ENCODE measurements at places on chromosomes 2 and 18.

GRCh38 chr2:70887550-70888246, 48.0 kb upstream of the ATP6V1B1 start:
- no peak for DNase-seq

DNA sequence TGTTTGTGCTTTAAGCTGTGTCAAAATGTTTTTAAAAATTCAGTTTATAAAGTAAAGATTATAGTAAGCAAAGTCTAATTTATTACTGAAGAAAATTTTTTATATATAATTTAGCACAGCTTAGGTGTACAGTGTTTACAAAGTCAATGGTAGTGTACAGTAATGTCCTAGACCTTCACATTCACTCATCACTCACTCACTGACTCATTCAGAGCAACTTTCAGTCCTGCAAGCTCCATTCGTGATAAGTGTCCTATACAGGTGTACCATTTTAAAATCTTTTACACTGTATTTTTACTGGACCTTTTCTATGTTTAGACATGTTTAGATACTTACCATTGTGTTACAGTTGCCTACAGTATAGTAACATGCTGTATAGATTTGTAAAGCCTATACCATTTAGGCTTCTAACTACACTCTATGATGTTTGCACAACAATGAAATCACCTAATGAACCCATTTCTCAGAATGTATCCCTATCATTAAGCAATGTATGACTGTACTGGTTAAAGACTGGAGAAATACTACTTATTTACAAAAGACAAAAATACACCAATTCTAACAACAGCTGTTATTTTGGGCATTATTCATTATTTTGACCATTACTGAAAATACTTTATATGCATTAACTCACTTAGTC, 95.1 kb downstream of the STRN start:
- no peak for DNase-seq

GRCh38 chr2:65113816-65114215, 16.1 kb downstream of the RAB1A start:
- DNase-seq = no peak

DNA sequence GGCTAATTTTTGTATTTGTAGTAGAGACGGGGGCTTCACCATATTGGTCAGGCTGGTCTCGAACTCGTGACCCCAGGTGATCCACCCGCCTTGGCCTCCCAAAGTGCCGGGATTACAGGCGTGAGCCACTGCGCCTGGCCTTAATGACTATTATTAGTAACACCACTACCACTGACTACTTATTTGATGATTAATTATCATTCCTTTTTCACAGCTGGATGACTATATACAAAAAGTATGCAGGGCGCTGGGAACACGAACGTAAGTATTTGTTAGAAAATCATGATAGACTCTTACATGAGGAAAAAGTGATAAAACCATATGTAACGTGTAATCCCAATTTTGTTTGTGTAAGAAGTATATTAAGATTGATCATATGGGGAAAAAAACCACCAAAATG, 21.6 kb downstream of the DARS1 start:
- no peak for DNase-seq

GRCh38 chr2:229301237-229301636, 30.1 kb upstream of the PID1 start:
- no peak for DNase-seq

- no peak for DNase-seq
These were observed 145.2 kb downstream of the ICOS start for GRCh38 chr2:204081487-204082425.

- no peak for DNase-seq
These were observed 79.7 kb upstream of the CYTIP start for GRCh38 chr2:157523270-157524247.

GRCh38 chr2:159982270-159982669, 80.1 kb downstream of the PLA2R1 start:
- DNase-seq = no peak

GRCh38 chr2:19878268-19879046, 23.3 kb downstream of the TTC32 start:
- no peak for DNase-seq

DNA sequence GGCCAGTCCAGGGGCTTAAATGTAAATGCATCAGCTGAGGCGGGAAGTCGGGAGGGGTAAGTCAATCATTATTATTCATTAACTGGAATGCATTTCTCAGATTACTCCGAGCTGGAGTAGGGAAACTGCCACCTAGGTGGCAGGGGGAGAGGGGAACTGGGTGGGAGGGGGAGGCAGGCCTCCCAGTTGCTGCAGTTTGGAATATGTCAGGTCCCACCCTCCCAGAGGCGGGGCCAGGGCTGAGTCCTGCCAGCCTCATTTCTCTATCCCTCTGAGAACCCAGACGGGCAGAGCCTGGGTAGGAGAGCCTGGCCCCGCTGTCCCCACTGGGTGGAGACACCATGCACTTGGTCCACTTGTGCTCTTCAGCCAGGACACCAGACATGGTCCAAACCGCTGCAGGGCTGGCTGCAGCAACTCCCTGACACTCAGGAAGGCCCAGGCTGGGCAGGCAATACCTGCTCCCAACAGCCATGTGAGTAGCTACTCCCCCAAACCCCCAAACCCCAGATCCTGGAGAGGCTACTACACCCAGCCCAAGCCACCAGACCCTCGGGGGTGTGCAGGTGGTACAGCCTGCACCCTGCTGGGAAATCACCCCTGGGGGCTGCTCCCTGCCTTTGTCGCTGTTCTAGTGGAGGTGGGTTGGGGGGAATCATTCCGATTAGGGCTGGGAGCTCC, at the start of gene GPBAR1:
GPBAR1 (plus strand) TSS at position 274 of the 681 bp plus-strand sequence. CDS start 1,710 bp downstream, outside the sequence.
- no peak for DNase-seq

GRCh38 chr2:152097290-152097800, 1.5 kb downstream of the CACNB4 start:
- DNase-seq = no peak

DNA sequence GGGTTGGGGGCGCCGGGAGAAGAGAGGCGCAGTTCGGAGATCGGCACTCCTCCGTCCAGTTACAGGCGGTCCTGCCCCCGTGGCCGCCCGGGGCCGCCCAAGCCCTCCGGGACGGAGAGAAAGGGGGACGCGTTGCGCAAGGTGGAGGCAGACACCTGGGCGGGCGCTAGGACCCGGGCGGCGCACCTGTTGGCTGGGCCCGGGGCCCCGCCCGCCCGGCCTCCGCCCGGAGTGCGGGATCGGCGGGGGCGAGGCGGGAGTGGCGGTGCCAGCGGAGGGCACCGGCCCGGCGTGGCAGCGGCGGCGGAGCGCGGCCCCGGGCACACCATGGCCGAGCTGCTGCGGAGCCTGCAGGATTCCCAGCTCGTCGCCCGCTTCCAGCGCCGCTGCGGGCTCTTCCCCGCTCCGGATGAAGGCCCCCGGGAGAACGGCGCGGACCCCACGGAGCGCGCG, at the start of gene SGPP2:
SGPP2 (plus strand) TSS at position 268 of the 453 bp plus-strand sequence; CDS start at position 328, 60 bp downstream.
- no peak for DNase-seq

- DNase-seq = no peak
These were observed 2.4 kb downstream of the MTCL1 start for GRCh38 chr18:8707556-8708300.

DNA sequence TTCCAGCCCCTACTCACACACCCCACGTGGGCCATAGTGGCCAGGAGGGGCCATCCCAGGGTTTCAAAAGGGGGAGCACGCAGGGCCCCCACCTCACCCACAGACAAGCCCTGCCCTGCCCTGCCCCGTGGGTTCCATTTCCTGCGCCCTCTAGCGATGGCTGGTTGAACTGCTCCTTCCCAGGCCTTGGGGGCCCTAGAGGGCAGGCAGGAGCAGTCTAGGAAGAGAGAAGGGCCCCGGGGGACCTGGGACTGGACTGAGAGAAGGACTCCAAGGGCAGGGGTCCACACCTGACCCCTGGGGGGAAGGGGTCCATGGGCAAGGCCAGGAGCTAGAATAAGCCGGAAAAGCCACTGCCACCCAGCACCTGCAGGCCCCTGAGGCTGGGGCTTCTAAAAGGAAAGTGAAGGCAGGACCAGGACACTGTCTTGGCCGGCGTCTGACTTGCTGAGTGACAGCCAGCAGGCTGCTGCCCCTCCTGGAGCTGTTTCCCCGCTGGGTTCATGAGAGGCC, 10.1 kb downstream of the CYP26B1 start:
- DNase-seq = no peak

GRCh38 chr2:69945441-69945840, 16.0 kb downstream of the ASPRV1 start:
- no peak for DNase-seq

DNA sequence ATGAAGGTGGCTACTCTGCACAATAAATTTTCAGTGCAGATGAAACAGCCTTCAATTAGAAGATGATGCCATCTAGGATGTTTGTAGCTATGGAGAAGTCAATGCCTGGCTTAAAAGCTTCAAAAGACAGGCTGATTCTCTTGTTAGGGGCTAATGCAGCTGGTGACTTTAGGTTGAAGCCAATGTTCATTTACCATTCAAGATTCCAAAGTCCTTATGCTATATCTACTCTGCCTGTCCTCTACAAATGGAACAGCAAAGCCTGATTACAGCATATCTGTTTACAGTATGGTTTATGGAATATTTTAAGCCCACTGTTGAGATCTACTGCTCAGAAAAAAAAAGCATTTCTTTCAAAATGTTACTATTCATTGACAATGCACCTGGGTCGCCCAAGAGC, 15.8 kb downstream of the TGFA start:
- no peak for DNase-seq

- no peak for DNase-seq
These were observed 419.6 kb upstream of the POU3F3 start for GRCh38 chr2:104434318-104434792.

DNA sequence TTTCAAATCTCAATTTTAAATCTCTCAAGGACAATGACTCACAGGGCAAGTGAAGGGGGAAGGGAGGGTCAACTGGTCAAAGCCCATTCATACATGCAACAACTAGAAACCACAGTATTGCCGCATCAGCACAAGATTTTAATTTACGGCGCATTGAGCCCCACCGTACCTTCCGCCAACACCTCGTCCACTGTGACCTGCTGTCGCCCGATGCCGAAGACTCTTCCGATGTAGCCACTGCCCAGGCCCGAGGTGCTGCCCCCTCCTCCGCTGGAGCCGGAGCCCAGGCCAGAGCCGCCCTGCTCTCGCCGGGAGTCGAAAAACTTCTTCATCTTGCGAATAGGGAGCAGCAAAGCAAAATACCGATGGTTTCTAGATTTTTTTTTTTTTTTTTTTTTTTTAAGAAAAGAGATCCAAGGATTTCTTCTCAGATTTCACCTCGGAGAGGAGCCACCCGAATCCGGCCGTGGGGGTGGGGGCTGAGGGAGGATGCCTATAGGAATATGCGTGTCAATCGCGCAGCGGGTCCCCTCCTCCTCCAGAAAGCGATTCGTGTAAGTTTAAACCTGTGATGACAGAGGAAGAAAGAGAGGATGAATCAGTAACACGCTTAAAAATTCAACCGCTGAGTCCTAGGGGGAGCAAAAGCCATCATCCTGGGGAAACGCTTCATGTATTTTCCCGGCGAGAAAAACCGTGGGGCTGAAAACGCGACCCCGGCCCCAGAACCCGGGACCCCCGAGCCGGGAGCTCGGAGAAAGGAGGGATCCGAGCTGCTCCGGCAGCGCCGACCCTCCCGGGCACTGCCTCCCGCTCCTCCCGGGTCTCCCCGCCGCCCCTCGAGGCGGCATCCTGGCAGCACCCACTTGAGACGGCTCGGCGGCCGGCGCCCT, 584 bp downstream of the AAK1 start:
- peak; percentile 26 for DNase-seq

DNA sequence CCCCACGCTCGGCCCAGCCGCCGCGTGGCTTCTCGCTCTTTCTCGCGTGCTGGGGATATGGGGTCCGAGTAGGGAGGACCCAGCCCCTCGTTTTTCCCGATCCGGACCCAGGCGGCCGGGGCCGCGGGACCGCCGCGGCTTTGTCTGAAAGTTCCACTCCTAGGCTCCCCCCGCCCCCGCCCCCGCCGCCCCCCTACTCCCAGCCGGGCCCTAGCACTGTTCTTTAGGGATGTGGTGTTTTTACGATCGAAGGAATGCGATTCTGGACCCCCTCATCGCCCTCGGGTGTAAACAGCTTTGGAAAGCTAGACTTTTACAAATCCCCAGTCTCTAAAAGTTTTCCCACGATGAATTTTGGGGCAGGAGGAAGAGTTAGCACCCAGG, 819 bp downstream of the TGIF1 start:
- DNase-seq = no peak

DNA sequence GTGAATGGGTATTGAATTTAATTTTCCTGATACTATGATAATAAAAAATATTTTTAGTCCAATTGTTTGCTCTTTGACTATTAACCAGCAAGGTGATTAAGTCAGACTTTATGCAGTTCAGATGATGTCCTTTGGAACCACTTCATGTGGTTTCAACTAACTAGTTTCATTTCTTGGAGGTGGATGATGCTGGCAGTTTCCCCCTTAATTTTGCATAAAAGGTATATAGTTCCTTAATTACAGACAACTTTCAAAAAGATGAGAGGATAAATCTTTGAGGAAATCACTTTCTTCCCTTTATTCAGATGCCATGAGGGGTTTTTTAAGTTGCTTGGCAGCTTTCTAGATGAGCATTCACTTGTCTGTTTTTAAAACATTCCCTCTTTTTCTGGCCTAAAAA, 223.1 kb downstream of the PHLPP1 start:
- DNase-seq = no peak

DNA sequence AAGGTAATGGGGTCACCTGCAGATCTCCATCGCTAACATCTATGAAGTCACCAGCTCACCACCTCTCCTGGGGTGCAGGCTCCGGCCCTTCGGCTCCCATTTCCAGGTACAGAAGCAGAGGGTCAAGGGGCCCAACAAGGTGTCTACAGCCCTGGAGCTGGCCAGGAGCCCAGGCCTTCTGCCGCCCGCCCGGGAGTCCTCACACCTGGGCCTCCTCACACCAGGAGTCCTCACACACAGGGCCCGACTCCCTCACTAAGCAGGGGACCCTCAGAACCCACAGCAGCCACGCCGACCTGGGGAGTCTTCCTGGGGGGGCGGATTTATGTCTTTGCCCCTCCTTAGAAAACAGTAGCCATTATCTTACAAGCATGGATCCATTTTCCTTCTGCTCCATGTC, 43.4 kb upstream of the TPO start:
- DNase-seq = no peak

DNA sequence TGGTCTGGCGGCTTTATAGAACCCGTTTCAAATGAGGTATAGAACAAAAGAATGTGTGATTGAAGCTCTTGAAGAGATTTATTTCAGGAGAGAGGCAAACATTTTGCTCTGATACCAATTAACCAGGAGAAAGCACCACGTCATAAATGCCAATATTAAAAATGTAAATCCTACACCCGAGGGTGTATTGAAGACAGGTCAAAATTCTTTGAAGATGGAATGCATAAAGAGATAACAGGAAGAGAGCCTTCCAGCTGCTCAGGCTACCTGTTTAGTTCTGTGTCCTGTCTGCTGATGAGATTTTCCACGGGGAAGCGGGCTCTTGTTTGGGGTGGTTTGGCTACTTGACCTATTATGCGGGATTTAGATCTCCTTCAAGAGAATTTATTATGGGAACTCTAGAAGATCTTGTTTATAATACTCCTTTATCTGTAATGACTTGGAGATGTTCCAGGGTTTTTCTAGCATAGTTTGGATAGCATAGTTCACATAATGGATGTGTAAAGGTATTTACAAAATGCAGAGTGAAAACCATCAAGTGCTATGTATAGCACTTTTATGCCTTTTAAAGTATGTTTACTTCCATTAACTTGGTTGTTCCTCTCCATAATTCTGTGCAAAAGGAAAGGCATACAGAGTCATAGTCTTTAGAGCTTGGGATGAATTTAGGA, 204.5 kb upstream of the SPRED2 start:
- no peak for DNase-seq

- DNase-seq = no peak
These were observed 105.7 kb downstream of the LRRC30 start for GRCh38 chr18:7336623-7337022.
